NCI-H2107 (cell line): ENCODE measurements at places on chromosomes 12 and 14.

DNA sequence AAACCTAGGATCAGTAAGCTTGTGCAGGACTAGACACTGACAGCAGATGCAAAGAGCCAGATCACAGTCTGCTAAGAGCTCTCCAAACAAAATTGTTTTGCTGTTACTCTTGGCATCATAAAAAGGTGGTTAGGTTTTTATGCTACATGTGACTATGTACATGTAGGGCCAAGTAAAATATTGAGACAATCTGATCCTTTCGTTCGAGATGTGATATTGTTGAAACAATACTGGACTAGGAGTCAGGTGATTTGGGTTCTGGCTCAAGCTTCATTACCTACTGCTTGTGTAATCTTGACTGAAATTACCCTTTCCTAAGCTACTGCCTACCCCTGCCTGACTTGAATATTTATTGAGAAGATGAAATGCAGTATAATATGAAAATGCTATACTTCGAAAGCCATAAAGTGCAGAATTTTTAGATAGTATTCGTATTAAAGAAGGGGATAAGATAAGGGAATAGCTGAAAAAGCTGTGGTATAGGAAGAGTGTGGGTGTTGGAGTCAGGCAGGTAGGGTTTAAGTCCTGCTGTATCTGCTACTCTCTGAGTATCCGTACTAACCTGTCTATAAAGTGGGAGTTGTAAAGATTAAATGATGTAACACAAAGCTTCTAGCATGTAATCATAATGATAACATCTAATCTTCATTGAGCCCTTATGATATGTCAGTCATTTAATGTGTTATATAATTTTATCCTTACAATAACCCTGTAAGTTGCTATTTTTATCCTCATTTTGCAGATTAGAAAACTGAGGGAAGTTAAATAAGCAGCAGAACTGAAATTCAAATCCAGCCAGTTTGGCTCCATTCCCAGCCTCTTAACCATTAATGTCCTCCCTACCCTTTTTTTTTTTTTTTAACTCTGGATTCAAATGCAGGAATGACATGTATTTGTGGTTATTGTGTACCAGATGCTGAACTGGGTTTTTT, 38.6 kb upstream of the ATF1 start:
- DNase-seq = no peak

GRCh38 chr12:53225635-53226424, 6.2 kb downstream of the RARG start:
- DNase-seq = no peak

GRCh38 chr14:51080645-51081044, 14.3 kb downstream of the TRIM9 start:
- no peak for DNase-seq

- DNase-seq = no peak
Observed at GRCh38 chr12:116736962-116737773, 701 bp downstream of the SPRING1 start.

DNA sequence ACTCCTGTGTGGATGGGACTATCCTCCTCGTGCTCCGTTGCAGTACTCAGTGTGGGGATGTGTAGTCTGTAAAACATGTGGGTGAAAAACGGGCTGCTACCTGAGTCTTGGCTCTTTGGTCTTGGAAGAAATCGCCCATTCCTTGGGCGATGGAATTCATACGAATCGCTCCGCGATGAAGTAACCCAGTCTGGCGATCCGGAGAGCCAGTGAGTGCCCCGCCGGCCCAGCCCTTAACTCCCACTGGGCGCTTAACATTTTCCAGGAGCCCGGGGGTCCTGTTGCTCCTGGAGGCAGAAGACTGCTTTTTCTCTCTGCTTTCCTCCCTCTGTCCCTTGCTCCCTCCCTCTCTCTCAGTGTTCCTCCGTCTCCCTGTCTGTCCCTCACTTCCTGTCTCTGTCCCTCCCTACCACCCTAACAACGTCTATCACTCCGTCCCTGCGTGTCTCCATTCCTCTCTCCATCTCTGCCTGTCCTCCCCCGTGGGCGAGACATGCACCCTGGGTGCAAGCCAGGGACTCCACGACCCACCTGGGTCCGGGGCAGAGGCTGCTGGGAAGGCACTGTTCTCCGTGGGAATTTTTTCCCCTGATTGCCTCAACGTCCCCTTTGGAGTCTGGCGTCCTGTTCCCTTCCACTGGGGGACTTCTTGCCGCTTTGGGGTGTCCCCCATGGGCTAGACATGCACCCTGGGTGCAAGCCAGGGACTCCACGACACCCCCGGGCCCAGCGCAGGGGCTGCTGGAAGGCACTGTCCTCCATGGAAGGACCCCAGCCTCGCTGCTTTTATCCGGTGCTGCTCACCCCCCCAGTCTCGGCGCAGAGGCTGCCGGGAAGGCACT, 188.6 kb downstream of the ALG10 start:
- DNase-seq = no peak

- no peak for DNase-seq
Observed at GRCh38 chr12:3913278-3913677, 40.1 kb upstream of the PARP11 start.

DNA sequence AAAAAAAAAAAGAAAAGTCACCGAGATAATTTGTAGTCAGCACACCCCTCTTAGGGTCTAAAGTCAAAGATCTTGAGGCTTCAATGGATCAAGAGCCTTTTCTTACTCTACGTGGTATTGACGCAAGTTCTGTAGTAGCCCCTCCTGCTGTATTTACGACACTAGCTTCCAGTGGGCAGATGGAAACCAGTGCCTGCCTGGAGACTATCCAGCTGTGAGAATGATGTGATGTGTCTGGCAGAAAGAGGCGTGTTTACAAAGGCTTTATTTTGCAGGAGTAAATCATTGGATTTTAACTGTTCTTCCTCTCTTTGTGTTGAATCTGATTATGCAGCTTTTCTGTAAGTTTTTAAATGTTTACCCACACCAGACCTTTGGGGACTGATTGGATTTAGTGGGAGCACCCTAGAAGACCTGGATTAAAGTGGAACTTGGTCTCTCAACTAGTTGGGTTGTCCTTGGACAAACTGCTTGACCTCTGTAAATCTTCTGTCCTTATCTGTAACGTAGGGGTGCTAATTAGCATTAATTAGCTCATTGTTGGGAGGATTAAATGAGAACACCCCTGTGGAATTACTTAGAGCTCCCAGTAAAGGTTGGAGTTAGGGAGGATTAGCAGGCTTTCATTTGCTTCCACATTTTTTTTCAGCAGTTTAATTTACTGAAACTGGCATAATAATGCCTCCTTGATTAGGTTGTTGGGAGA, 72.4 kb downstream of the RASSF3 start:
- DNase-seq = no peak

GRCh38 chr12:71201136-71201679, 43.4 kb upstream of the TSPAN8 start:
- DNase-seq = no peak

- no peak for DNase-seq
Observed at GRCh38 chr14:55323910-55324309, 52.7 kb downstream of the FBXO34 start.

DNA sequence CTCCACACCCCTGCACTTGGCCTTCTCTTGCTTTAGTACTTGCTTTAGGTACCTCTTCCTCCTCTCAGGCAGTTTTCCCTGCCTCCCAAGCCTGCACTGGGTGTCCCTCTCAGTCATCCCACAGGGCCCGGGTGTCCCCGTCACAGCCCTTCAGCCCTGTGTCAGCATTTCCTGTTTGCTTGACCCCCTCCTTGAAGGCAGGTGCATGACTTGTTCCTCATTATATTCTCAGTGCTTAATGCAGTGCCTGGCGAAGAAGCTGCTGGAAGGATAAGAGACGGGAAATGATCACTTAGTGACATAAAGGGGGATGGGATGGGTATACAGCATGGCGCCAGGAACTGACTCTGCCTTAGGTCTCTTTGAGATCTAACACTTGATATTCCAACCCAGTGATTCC, 61.5 kb downstream of the IQSEC3 start:
- DNase-seq = no peak

- no peak for DNase-seq
Observed at GRCh38 chr12:97943359-97943758, 480.8 kb downstream of the RMST start.

DNA sequence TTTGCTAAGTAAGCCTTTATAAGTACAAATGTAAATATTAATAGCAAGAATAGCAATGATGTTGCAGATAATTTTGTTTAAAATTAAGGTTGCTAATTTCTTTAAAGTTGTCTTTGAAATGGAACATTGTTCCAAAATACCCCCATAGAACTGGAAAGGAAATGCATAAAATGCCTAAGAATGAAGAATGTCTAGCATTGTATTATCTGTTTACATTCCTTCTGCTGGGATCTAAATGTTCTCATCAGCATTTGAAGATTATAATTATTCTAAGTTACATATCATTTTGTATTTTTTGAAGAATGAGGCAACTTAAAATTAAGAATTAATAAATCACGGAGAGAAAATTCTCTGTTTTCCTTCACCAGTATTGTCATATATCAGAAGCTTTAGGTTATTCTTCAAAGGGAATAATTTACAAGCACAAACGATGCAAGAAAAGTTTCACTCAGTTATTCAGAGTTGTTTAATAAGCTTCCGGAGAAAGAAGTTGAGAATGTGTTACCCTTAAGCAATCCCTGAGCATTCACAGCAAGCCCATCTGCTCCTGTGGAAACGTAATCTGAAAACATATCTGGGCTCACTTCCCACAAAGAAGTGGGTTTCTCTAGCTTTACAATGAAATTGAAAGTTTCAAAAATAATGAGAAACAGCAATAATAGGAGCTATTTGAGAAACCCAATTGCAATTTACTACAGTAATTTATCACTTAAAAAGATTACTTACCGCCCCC, 21.3 kb downstream of the SLC6A15 start:
- no peak for DNase-seq

DNA sequence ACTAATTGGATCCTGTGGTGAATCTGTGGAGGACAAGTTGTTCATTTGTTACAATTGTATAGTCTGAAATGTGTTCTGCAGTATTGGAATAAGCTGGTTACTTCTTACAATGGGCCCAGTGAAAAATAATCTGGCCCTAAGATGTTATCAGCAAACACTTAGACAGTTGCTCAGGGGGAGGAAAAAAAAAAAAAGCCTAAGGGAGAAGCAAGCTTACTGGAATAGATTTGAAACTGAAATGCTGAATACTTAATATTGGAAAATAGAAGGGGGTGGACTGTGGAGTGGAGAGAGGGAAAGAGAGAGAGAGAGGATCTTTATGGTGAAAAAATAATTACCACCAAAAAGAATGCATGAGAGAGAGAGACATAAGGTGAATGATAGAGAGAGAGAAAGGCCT, 4.0 kb downstream of the FOXG1 start:
- no peak for DNase-seq

DNA sequence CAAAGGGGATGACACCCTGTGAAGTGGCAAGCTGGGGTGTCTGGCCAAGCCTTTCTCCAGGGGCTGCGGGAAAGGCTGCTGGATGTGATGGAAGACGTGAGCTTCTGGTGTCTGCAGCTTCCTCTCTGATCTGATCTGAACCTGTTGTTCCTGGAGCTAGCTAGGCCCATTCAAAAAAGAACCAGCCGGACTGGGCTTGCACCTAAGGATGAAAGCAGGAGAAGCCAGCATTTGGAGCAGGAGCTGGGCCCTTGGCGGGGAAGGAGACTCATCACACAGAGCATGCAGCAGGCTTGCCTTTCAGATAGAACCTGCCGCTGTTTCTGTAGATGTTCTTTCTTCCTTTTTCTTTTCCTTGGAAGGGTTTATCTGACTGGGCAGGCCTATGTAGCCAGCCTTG, 9.5 kb downstream of the RPH3A start:
- no peak for DNase-seq
